ENCODE measurements at places on chromosomes 3 and 15.

GRCh38 chr3:143360244-143360643, 240.7 kb downstream of the CHST2 start:
- no peak for DNase-seq

DNA sequence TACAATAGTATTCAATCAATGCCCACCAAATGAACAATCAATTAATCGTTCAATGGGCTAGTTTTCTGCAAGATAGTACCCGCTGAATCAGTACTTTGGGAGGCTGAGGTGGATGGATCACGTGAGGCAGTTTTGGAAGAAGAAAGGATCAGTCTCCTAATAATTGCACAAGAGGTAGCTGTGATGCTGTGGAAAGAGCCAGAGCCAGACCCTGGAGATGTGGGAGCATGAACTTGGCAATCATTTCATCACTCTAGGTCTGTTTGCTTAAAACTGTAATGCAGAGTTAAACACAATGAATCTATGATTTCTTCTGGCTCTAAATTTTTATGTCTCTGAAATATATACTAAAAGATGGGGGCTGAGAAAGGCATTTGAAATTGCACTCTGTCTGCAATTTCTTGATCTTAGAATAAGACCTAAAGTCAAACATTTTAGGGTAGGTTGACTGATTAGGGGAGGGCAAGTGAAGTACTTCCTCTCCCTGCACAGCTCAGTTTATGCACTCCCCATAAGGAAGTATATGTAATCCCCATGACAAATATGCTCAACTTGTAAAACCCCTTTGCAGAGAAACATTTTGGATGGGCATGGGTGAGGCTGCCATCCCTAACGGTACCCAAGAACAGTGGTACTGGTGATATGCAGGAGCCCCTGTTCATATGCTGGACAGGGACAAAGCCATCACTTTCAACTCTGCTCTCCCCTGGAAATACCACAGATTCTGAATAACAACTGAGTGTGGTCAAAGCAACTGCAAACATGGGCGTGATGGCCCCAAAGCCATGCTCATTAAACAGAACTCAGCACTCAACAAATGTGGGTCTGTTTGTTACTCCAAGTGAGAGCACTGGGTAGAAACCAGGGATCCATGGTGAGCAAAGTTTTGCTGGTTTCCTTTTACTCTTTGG, 28.6 kb upstream of the SPATA12 start:
- DNase-seq: no peak

GRCh38 chr3:46712191-46713049, 5.2 kb downstream of the PRSS50 start:
- DNase-seq: no peak

- DNase-seq: no peak
Measured at GRCh38 chr15:82143390-82144385, 97.9 kb upstream of the MEX3B start.

DNA sequence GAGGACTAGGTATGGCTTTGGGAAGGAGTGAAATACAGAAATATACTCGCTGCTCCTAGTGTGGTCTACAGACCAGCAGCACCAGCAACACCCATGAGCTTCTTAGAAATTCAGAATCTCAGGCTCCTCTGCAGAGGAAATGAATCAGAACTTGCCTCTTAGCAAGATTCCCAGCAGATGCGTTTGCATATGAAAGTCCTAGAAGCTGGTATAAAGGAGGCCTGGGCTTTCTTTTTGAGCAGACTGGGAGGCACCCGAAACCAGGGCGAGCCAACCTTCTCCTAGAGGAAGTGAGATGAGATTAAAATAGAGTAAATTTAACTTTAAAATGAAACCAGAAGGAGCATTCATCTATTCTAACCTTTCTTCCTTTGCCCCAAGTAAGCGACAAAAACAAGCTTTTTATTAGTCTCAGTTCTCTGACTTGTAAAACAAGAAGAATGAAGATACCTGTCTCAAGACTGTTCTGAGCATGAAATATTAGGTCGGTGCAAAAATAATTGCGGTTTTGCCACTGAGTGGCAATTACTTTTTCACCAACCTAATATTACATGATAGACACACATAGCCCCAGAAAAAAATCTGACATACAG, 140.0 kb downstream of the PDZRN3 start:
- no peak for DNase-seq

DNA sequence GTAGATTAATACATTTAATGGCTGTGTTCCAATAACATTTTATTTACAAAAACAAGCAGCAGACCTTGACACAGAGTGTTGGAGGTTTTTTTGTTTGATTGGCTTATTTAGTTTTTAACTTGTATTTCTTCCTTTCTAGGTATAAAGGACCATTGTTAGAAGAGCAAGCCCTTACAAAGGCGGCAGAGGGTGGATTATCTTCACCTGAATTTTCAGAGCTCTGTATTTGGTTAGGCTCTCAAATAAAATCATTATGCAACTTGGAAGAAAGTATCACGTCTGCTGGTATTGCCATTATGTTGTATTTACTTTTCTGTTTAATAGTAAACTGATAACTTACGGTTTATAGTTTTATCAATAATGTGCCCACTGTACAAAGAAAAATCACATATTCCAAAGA, 10.0 kb downstream of the FAM98B start:
- no peak for DNase-seq

- no peak for DNase-seq
Measured at GRCh38 chr3:10972072-10972782, 20.3 kb upstream of the SLC6A1 start.

- no peak for DNase-seq
Measured at GRCh38 chr3:278300-279064, 81.9 kb downstream of the CHL1 start.

GRCh38 chr3:136792556-136793330, 26.2 kb upstream of the SLC35G2 start:
- DNase-seq: no peak

DNA sequence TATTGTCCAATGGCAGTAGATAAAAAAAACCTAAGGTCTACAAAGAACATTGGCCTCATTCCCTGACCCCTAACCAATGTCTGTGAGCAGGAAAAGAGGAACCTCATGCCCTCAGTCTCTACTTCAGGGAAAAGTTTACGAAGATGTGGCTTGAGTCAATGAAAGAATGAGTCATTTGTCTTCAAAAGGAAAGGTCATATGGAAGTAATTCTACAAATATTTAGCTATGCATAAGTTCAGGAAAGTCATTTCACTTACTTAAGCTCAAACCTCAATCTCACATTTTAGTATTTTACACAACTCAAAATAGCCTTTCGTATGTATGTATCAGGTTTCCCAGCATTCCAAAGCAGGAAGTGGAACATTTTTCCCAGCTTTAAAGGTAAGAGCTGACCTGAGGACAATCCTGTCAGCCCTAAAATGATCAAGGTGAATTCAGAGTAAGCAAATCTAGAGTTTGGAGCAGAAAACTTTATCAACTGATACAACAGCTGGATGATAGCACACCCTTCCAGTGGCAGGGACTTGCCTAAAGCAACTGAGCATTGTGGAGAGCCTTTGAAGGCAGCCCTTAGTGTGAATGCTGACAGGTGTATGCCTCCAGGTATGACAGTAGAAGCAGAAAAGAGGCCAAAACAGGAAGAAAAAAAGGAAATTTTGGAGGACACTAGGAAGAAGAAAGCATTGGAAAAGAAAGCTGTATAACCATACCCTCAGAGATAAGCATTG, 53.9 kb upstream of the ACKR4 start:
- DNase-seq: no peak

DNA sequence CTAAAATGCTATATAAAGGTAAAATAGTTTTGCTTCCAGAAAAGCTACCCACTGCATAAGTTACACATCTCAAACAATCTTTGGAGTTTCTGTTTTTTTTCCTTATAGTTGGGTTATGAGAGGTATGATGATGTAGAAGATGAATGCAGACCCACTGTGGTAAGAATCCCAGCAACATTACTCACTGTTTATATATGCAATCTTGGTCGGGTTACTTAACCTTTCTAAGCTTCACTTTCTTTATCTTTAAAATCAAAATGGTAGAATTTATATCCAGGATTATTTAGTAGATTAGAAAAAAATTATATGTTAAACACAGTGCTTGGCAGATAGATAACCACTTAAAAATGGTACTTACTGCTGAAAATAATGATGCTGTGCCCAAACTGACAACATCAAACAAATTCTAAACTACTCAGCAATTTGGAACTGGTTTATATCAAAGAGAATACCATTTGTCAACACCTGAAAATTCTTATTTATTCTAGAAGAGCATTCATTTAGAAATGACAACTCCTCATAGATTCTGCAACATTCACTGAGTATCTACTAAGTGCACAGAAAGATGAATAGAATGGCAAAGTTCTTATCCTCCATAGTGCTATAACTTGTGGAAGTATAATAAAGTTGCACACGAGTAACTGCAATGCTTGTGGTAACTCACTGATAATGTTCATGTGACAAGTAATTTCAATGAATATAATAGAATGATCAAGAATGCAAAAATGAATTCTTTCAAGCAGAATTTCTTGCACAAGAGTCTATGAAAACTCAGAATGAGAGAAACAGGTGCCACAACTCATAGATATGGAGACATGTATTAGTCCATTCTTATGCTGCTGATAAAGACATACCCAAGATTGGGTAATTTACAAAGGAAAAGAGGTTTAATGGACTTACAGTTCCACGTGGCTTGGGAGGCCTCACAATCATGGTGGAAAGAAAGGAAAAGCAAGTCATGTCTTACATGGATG, 129.0 kb upstream of the SLC7A14 start:
- no peak for DNase-seq

DNA sequence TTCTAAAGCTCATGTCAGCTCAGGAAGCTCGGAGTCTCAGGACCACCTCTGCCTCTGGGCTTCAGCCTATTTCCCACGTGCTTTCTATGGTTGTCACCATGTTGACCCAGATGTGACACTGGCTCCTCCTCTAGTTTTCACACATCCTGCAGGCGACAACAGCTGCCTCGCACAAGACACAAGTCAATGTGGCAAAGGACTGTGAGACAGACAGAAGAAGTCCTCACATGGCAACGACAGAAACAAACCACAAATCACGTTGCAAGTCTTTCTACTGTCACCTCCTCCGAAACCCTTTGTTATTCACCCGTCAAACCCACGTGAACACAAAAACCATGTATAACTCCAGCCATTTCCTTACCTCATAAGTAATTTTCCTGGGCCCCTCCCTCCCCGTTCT, 194.5 kb downstream of the MEX3B start:
- no peak for DNase-seq

DNA sequence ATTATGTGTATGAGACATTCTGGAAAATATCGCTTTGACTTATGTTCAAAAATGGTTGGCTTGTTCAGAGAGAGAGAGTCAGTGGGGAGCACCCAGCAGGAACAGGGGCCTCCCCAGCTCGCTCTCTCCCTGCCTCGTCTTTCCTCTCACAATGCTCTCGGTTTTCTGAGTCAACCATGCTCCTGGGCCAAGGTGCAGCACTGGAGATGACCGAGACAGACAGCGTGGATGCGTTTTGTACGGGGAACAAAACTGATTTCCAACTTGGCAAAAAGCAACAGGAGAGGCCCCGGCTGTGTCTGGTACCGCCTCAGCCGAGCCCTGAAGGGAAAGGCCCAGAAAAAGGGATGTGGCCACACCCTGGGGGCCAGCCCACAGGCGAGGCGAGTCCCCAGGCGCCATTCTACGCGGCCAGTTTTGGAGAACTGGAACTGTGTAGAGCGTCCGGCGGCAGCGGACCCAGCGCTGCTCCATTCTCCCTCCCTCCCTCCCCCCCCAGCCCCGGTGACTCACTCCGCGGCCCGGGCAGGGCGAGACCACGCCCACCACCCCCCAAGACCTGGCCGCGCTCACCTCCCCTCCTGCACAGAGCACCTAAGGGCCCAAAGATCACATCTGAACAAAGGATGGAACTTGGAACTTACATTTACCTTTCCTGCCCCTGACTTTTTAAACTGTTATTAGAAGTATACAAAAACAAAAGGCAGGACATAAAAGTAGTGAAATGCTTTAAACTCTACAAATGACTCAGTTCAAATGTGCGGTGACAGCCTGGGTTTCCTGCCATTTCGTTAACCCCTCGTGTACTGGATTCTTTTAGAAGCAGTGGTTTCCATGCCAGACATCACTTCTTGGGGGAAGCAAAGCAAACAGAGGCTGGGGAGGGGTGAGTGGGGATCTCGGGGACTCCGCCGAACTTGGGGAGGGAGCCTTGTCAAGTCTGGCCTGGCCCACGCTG, 12.7 kb downstream of the ATP10A start:
- no peak for DNase-seq

- DNase-seq: no peak
Measured at GRCh38 chr3:195077611-195078540, 193.1 kb downstream of the XXYLT1 start.
